ENCODE measurements at places on chromosomes 1 and 21. TPM values are rescaled to one million over a fixed set of nuclear protein-coding genes. Genes with fewer than 3 reads are reported as not detected.

DNA sequence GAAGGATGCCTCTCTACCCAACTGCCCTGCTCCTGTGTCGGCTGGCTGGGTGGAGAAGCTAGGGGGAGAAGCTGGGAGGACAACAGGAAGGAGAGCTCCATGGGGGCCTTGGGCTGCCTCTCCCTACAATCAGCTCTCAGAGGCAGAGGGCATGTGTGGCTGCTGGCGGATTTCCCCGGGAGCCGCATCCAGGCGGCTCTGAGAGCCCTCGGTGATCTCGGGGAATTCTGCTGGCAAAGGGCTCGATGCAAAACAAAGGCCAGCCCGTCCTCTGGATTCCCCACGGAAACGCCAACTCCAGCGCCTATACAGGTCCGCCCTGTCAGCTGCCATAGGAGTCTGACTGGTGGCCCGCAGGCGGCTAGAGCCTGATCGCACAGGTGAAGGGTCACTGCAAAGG is 26.4 kb upstream of the EVA1B start:
- H3K4me1 ChIP-seq, result peaks cover 38% of the 10 kb centered on the region
- H3K27me3 ChIP-seq, result no peaks in the 10 kb centered on the region

DNA sequence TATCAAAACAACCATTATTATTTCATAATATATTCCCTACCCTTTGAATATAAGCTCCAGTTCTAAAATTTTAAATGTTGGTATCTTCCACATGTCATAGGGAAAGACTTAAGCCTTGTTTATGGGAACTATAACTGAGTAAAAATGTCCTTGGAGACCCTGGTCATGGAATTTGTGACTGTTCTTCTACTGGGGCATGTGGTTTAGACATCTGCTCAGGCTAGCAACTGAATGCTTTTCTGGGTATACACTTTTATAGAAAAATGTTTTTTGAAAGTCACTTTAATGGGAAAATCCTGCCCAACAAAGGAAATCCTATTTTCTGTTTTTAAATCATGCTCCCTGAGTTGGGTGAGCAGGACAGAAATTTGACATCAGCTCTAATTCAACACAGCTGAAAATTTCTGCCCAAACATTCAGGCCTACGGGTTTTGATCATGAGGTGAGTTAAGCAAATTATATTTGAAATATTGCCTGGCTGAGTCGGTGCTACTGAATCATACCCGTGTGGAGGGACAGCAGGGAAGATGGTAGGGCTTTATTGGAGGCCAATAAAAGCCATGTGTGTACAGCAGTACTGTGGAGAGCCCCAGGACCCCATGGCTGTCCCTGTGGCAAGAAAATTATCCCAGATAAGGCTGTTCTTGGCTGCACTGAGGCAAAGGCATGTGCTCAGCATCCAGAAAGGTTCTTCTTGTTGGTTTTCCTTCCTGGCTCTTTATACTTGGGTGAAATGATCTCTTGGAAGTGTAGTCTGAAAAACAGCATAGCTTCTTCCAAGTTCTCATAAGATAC is 391.8 kb downstream of the DISC1 start:
- no peak overlapping the region for H3K27ac ChIP-seq
- no peaks in the 10 kb centered on the region for H3K27me3 ChIP-seq
- peaks cover 3% of the 10 kb centered on the region for H3K36me3 ChIP-seq
- H3K4me1 ChIP-seq, result no peaks in the 10 kb centered on the region
- no peak overlapping the region for H3K4me3 ChIP-seq
- no peak for DNase-seq

GRCh38 chr1:212794561-212795014 is 2.9 kb downstream of the TATDN3 start:
- no peaks in the 10 kb centered on the region for H3K27me3 ChIP-seq

DNA sequence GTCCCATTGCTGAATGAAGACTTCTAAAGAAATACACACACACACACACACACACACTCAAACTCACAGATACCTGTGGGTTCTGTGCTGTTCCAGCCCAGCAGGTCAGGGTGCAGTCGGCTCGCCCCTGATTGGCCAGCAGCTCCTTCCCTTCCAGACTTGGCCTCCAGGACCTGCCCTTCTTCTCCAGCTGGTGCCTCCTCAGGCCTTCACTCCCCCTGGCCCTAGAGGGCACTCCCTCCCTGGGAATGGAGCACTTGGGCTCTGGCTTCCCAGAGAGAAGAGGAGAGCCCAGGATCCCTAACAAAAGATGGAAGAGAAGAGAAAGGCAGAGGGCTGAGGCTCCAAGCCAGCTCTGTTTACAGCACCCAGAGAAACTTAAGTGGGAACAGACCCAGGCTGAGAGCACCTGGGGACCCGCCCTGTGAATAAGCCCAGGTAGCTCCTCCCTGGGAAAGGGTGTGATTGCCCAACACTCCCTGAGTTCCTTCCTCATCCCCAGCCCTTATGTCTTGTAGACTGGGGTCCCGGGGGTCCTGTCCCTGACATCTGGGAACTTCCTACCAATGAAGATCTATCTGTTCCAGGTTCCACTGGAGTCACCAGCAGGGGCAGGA is at the start of gene PGLYRP3:
TSS of gene PGLYRP3 (minus strand) at position 383 of the 617 bp plus-strand sequence. CDS start 2,287 bp downstream, outside the sequence.
- H3K4me1 ChIP-seq, result no peaks in the 10 kb centered on the region
- H3K27ac ChIP-seq, result no peak within 1 kb of the TSS
- no peak within 1 kb of the TSS for H3K4me3 ChIP-seq
- peaks cover 8% of the 10 kb centered on the region for H3K27me3 ChIP-seq

- H3K36me3 ChIP-seq, result no peaks in the 10 kb centered on the region
- H3K27me3 ChIP-seq, result no peaks in the 10 kb centered on the region
- peak overlapping the region; percentile 82 for H3K27ac ChIP-seq
- peaks cover 18% of the 10 kb centered on the region for H3K4me1 ChIP-seq
Observed at GRCh38 chr1:1144122-1144842, 28.4 kb upstream of the C1orf159 start.

DNA sequence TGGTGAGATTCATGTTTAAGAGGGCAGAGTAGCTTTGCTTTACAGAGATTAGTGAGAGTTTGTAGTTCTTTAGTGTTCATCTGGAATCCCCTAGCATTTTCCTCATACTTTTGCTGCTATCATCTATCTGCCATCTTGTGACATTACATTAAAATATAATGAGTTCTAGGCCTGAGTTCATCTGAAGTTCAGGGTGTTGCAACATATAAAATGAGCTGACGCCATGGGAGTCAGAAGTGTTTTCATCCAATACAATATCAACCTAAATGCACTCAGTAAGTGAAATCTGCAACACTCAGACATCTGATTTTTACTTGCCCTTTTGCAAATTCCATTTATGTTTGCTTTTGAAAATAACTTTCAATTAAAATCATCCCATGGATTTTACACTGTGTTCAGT is 153.8 kb downstream of the NTNG1 start:
- H3K27me3 ChIP-seq, result peaks cover 4% of the 10 kb centered on the region
- no peak overlapping the region for H3K4me3 ChIP-seq
- H3K4me1 ChIP-seq, result no peaks in the 10 kb centered on the region

DNA sequence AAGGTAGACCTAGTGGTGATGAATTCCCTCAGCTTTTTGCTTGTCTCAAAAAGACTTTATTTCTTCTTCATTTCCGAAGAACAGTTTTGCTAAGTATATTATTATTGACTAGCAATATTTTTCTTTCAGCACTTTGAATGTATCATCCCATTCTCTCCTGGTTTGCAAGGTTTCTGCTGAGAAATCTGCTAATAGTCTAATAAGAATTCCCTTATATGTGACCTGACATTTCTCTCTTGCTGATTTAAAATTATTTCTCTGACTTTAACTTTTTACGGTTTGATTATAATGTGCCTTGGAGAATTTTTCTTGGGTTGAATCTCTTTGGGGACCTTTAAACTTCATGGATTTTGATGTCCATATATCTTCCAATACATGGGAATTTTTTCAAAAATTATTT is 628.3 kb upstream of the ADGRL2 start:
- H3K4me3 ChIP-seq, result no peak overlapping the region
- no peak overlapping the region for H3K27ac ChIP-seq
- DNase-seq, result no peak
- no peaks in the 10 kb centered on the region for H3K36me3 ChIP-seq

RHCE gene
- 0.91 TPM for total RNA-seq

USH2A gene
- not detected for total RNA-seq

NBPF1 gene
- total RNA-seq, result 5.8 TPM

AKR7A3 gene
- 0.39 TPM for total RNA-seq

WNT3A gene
- total RNA-seq, result not detected

Data from activated CD4-positive, alpha-beta T cell treated with anti-CD3 and anti-CD28 coated beads for 36 hours (primary cell).